Activated CD4-positive, alpha-beta T cell treated with anti-CD3 and anti-CD28 coated beads, Interleukin-2, amount 50 U/mL, for 16 hours (primary cell): ENCODE measurements at places on chromosomes 11 and 22.

GRCh38 chr22:31036671-31037550, 44.2 kb upstream of the SMTN start:
- DNase-seq, result no peak

GRCh38 chr11:129637983-129638776, 177.5 kb upstream of the TMEM45B start:
- DNase-seq, result peak; percentile 5

- no peak for DNase-seq
These were observed 231.0 kb downstream of the TTC28 start for GRCh38 chr22:28448625-28449024.

DNA sequence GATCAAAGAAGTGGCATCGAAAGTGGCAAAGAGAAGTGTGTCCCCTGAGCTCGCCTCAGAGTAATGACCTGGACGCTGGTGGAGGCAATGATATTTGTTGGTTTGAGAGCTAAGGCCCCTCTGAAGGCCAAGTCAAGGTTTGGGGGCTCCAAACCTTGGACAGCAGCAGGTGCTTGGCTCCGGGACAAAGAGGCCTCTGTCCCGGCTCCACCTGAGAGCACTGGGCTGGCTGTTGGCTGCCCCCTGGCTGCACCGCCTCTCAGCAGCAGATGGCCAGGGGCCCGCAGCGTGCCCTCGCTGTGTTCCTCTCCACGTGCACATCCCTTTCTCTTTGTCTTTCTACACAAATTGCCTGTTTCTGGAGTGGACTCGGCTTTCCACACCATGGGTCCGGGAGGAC, 301.3 kb downstream of the NTM start:
- no peak for DNase-seq

DNA sequence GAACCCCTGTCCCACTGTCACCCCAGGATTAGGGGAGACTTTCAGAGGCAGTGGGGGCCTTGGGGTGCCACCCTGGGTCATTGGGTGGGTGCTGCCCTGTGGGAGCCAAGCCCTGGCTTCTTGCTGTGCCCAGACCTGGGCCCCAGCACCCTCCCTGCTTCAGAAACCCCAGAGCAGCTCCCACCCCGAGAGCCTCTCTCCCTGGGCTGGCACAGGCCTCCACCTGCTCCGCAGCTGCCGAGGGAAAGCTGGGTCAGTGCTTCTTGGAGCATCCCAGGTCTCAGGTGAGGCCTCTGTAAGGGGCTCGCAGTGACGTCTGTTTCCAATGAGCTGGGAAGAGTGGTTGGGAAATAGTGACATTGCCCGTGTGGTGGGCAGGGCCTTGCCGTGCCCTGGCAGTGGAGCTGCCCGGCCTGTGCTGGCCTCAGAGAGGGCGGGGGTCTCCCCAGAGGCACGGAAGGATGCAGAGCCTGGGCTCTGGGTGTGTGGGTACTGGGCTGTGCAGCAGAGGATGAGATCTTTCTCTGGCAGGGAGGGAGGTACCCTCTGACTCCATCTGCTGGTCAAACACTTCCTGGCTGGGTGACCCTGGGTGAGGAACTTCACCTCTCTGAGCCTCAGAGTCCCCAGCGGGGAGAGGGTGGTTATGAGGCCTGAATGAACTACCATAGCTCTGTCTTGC, 23.0 kb downstream of the C22orf23 start:
- DNase-seq, result peak; percentile 24

DNA sequence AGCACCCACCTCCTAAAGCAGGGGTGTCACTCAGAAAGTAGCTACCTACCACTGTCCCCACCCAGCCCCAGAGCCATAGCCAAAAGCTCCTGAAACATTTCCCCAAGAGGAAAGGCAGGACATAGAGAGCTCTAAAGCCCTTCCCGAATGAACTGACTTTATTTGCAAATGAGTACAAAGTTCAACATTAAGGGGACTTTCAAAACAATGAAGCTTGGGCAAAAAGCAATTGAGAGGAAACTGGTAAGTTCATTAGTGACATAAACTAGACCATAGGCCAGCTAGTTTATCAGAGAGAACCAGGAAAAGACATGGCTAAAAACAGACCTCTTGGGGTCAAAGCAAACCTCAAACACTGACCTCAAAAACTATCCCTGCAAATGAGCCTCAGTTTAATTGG, 72.7 kb downstream of the IGLL5 start:
- no peak for DNase-seq
